ENCODE measurements at places on chromosomes 3 and 15.

DNA sequence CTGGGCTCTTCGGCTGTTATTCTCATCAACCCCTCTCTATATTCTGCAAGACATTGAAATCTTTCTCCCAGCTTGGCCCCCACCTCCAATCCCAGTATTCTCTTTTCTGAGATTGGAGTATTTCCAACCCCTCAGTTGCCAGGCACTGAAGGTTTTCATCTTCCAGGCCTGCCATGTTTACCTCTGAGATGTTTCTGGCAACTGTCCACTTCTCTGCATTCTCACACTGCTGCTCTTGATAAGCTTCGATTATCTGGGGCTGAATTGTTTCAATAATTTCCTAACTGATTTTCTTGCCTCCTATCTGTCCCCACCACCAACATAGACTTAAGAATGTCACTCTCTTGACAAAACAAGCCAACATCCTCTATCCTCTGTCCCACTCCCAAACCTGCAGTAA, 1.4 kb upstream of the GPR156 start:
- DNase-seq = no peak

DNA sequence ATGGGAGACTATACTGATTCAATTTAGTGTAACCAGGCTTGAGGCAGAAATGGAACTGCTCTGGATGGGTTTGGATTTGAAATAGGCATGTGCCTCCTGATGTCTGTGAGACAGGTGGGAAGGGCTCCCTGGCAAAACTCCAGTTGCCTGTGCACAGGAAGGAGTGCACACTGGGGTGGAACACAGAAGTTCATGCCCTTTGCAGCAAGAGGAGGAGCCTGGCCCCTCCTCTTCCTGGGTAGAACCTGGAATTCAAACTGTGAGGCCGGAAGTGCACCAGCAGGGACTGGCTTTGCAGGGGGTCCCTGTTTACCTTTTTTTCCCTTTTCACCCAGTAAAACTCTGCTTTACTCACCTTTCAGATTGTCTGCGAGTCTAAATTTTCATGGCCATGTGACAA, 99.9 kb downstream of the GMPS start:
- DNase-seq = no peak

DNA sequence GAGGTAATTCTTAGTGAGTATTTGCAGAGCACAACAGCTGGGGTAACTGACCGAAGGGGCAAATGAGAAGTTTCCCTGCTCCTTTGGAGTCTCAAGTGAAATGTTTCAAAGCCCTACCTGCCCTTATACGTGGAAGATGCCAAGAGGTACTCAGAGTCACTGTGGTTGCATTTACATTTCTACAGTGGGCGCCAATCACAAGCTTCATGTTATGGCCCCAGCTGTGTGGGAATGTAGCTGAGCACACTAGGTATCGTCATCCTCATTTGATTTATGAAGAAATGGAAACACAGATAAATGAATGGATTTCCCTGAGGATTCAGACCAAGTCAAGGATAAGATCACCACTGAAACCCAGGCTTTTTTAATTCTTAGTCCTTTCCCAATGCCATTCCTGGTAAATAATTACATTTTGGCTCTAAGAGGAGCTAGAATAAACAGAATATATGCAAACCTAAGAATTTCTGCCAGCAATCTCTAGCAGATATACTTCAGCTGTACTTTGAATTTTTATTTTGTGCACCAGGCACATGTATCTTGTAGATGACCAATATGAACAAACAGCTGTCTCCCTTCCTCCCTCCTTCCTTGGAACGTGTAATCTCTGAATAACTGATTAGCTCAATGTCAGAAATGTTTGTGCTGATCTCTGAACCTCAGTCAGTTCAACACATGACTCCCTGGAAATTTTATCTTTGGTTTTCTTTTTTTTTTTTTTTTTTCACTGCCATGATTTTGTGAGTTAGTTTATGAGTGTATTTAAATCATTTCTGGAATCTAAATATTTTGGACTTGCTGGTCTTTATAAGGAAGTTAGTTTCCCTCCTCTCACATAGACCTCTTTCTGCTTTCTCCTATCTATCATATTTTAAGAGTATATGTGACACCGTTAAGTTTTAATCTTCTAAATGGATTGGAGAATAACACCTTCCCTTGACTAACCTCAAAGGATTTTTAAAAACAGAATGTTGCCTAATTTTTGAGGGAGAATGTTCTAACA, 69.2 kb downstream of the MAP2K5 start:
- no peak for DNase-seq

DNA sequence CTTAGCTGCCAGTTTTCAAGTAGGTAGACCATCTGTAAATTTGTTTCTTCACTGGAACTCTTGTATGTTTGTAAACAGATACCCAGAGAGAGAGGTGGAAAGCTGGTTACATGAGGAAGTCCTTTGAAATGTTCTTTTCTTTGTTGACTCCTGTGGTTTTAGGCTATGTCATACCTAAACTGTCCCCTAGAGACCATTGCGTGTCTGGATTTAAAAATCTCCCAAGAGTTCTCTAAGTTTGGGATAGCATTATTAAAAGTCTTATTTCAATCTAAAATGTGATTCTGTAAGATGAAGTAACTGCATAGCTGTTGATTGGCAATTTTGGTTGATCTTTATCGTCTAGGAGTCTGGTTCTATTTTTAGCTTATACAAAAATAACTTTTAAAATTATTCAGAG, 127.2 kb downstream of the GHSR start:
- DNase-seq = no peak

DNA sequence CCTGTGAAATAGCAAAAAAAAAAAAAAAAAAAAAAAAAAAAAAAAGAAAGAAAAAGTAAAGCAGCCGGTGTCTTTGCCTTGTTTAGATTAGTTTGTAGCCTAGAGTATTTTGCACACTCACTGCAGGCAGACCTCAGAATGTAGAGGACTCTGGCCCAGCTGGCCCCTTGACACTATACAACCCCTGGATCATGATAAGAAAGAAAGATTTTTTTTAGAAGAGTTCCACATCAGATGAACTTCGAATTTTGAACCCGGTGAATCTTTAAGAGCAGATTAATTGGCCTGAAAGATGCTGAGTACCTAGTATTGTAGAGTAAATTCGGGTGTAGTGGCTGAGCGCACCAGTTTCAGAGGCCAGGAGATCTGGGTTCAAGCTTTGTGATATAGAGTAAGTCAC, 727.7 kb upstream of the GOLIM4 start:
- no peak for DNase-seq

- DNase-seq = no peak
Measured at GRCh38 chr15:60966316-60966715, 262.8 kb downstream of the RORA start.

GRCh38 chr3:155981669-155982068, 111.2 kb downstream of the GMPS start:
- no peak for DNase-seq

DNA sequence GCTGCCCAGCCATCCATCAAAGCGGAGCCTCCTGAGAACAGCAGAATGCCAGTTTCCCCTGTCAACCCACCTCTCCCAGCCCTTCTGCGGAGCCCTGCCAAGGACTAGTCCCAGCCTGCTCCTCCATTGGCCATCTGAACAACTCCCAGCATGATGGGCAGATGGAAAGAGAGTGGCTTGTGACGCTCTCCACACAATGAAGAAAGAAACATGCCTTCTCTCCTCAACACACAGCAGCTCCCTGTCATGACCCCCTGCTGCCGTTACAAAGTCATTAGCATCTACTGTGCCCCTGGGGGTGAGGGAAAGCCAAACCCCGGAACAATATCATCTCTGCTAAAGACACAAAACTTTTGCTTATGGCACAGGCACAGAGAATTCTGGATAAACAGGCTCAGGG, 33.6 kb downstream of the MECOM start:
- no peak for DNase-seq

GRCh38 chr3:102410616-102411015, 24.2 kb upstream of the ZPLD1 start:
- DNase-seq = no peak

- DNase-seq = no peak
Measured at GRCh38 chr3:29335438-29335837, 54.6 kb downstream of the RBMS3 start.

GRCh38 chr3:133527081-133527715, 46.3 kb upstream of the CDV3 start:
- DNase-seq = no peak

DNA sequence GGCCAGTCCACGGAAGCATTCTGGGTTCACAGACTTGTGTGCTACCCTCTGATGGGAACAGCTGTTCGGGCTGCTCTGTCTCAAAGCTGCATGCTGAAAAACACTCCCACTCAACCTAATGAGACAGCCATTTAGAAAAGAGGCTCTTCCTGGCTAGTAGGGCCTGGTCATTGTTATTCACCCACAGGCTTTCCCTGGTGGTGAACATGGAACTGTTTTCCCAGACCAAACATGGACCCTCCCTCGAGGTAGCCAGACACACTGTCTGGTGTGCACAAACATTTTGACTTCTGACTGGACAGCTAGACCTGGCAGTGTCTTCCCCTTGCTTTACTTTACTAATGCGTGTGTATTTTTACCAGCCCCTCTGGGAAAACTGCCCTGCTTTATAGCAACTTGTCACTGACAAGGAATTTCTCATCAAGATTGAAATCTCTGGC, 39.0 kb downstream of the MECOM start:
- DNase-seq = no peak

DNA sequence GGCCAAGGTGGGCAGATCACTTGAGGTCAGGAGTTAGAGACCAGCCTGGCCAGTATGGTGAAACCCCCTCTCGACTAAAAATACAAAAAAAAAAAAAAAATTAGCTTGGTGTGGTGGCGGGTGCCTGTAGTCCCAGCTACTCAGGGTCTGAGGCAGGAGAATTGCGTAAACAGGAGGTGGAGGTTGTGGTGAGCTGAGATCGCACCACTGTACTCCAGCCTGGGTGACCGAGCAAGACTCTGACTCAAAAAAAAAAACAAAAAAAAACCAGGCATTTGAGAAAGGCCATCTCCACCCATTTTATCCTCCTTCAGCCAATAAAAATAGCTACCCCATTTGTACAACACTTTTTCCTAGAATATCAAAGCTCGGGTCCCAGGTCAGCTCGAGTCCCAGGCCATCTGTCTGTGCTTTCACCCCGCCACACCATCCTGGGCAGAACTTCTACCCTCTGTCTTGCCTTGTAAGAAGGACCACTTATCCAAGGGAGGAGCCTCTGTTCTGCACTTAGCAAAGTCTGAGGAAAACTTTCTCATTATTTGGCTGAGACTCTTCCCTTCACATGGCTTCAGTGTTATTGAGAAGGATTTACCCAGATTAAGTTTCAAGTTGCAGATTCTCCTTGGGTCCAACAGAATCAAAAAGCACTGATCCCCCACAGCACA, 99.1 kb downstream of the MESD start:
- no peak for DNase-seq

GRCh38 chr3:44568561-44568960, 13.6 kb downstream of the ZKSCAN7 start:
- DNase-seq = no peak

DNA sequence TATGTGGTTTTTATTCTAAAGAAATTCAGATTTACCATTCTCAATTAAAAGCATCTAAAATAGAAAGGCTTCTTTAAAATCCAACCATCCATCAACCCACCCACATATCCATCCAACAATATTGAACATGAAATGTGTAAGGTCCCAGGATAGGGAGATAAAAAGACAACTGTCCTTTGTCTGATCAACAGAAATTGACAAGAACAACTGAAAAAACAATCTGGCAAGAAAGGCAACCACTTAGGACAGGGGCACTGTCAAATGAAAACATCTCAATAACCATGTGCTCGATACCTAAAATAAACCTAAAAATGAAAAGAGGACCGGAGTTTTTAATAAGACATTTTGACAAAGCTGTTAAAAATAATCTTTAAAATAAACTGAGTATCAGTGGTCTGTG, 67.2 kb downstream of the NR1I2 start:
- no peak for DNase-seq

GRCh38 chr3:11917051-11917450, 70.4 kb upstream of the TAMM41 start:
- DNase-seq = no peak

GRCh38 chr15:69597061-69597592, 144.5 kb downstream of the RPLP1 start:
- no peak for DNase-seq

GRCh38 chr3:87855616-87856015, 203.2 kb downstream of the CGGBP1 start:
- no peak for DNase-seq

GRCh38 chr3:13495921-13496723, 16.0 kb downstream of the HDAC11 start:
- DNase-seq = peak; percentile 60

- DNase-seq = no peak
Measured at GRCh38 chr3:33115024-33115768, 1.4 kb downstream of the CRTAP start.

DNA sequence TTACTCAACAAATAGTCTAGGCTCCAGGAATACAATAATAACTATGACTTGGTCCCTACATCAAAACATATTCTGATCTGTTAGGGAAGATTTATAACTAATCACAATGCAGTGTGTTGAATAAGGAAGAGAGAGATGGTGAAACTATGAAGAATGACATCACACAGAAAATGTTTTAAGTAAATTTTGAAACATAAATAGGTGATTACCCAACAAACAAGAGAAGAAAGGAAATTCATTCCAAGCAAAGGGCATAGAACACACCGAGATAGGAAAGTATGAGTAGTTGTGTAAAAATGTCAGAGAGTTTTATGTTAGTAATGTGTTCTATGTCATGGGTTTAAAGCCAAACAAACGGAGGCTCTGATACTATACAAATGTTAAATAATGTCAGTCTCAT, 13.4 kb downstream of the SEC62 start:
- DNase-seq = no peak

- DNase-seq = peak; percentile 5
Measured at GRCh38 chr3:26712211-26713026, 89.8 kb downstream of the LRRC3B start.

- DNase-seq = no peak
Measured at GRCh38 chr3:24474862-24475261, 19.8 kb downstream of the THRB start.

- no peak for DNase-seq
Measured at GRCh38 chr15:88335074-88335473, 78.5 kb upstream of the NTRK3 start.

GRCh38 chr3:133487920-133488540, 85.5 kb upstream of the CDV3 start:
- DNase-seq = peak; percentile 7

DNA sequence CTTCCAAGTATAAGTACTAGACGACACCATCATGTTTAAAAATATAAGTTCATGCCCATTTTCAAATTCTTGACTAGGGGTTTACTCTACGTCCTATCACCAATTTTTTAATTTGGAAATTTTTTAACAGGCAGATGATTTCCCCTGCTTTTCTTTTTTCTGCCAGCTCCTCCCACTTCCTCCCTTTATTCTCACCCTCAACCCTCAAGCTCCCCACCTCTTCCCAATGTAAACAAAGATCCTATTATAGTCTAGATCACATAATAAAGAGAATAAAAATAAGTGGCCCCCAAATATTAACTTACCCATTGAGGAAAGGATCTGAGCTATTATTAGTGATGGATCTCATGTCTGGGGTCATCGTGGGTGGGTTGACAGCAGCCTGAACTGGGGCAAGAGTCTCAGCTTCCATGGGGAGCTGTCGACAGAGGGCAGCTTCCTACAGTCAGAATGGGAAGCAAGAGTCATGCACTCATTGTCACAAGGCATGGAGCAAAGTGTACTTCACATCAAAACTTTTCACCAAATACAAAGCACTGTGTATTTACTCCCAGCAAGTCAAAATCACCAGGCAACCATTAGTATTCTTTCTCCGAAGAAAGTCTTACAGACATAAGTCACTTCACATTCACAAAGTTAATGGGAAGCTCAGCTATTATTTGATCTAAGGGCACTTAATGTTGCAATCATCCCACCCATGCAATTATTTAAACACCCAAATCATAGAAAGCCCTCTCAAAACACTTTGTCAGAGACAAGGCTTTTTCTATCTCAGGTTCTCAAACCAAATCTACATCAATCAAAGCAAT, 53.2 kb downstream of the TM4SF4 start:
- no peak for DNase-seq

GRCh38 chr3:149898771-149899170, 71.9 kb downstream of the PFN2 start:
- no peak for DNase-seq

All from CMK (cell line).